ENCODE measurements at places on chromosomes 2 and 18.

- DNase-seq: no peak
These were observed 63.4 kb downstream of the MYO5B start for GRCh38 chr18:50131591-50131990.

- no peak for DNase-seq
These were observed 42.6 kb downstream of the CMPK2 start for GRCh38 chr2:6823111-6823510.

DNA sequence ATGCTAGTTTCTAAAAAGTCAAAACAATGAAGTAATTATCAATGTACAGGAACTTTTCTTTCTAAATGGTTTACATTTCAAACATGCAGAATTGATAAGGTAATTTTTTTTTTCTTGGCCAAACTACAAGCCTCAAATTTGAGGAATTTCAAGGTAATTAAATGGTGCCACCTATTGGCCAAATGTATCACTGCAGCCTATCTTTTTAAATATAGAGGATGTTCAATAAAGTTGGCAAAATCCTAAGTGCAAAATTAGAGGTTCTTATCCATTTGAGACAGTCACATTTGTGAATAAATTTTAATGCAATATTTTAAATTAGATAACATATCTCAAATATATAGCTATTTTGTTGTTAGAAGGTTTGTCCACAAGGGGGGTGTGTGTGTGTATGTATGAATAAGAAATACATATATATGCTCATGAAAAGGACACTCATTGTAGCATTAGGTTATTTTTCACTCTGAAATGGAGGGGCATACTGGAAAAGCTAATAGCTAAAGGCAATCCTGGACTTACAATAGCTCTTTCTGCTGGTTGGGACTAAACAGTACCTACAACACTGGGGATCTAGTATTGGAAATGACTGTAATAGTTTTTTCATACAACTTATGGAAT, 26.2 kb downstream of the MMADHC start:
- no peak for DNase-seq

- DNase-seq: no peak
These were observed 107.9 kb downstream of the TMEM163 start for GRCh38 chr2:134610871-134611270.

- no peak for DNase-seq
These were observed 6.7 kb upstream of the DLX2 start for GRCh38 chr2:172109256-172109987.

DNA sequence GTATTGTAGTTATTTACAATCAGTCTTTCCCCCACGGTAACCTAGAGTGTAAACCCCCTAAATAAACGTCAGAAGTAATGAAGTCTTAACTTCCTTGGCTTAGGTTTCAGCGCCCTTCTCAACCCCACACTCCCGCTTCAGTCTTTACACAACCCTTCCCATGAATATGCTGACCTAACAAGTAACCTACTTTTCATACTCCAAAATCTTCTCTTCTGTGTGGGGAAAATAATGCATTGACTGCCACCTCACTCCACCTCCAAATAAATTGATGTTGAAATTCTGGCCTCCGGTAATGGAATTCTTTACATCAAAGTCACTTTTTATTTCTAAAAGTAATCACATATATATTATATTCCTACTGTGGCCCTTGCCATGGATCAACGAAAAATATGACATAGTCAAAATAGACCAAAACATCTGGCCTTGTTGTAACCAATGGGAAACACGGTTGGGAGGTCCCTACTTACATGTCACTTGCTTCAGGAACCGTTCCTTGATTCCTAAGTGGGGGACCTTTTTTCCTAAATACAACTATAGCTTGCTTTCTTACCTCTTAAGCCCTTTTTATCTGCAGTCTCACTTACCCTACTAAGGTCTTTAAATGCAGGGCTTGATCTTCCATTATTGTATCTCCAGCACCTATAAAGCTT, 961 bp downstream of the GEN1 start:
- no peak for DNase-seq

DNA sequence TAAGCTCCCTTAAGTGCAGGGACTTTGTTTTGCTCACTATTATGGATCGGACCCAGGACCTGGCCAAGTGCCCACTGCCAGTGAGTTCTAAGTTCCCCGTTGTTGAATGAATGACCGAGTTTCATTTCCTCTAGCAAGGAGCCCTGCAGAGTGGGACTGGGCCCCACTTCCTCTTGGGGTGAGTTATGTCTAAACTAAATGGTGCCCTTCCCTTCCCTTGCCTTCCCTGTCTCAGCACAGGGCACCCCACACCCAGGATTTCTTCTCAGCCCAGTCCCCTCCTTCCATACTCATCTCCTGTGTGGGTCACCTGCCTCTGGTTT, 195.3 kb upstream of the HS6ST1 start:
- DNase-seq: no peak

DNA sequence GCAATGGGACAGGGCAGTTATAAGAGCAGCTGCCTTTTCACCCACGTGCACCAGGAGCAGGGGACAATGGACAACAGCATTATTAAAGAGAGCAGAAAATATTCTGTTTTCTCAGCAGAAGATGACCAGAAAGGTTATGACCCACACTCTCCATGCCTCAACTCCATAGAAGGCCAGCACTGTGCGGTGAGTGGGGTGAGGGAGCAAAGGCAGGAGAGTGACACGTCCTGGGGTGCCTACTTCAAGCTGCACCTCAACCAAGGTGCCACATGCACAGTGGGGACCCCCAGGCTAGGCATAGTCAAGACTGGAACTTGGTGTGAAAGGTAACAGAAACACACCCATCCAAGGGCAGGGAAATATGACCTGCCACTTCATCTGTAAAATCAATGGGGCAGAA, 50.4 kb downstream of the POLR1A start:
- no peak for DNase-seq

DNA sequence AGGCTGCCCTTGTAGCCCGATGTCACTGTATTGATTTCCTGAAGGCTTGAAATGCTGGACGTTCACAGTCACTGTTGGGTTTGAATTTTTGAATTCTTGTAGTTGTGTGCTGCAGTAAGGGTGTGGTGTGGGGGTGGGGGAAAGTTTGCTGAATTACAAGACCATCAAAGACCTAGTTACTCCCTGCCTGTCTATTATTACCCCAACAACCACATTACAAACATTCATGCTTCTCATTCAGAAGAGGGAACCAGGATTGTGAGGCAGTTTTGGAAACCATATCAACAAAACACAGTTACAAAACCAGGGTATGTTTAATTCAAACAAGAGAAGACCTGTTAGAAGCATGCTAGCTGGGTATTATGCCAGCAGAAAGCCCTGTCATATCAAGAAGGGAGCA, 85.8 kb downstream of the CLHC1 start:
- DNase-seq: no peak

- DNase-seq: no peak
These were observed 209.1 kb downstream of the CTNNA2 start for GRCh38 chr2:79721966-79722365.

GRCh38 chr2:239912171-239912937, 112.8 kb downstream of the NDUFA10 start:
- DNase-seq: no peak

- no peak for DNase-seq
These were observed 76.7 kb upstream of the ACAA2 start for GRCh38 chr18:49890041-49890440.

GRCh38 chr2:161681046-161681445, 56.8 kb downstream of the SLC4A10 start:
- DNase-seq: no peak

GRCh38 chr2:51304311-51304710, 272.4 kb upstream of the NRXN1 start:
- no peak for DNase-seq

- DNase-seq: no peak
These were observed 144.3 kb downstream of the CCDC102B start for GRCh38 chr18:68942230-68942629.
